ENCODE measurements at places on chromosomes 6 and 20.

GRCh38 chr6:167769408-167770190 is 57.1 kb upstream of the AFDN start:
- no peak for DNase-seq

- DNase-seq, result no peak
Observed at GRCh38 chr6:4380881-4381281, 245.5 kb upstream of the ECI2 start.

DNA sequence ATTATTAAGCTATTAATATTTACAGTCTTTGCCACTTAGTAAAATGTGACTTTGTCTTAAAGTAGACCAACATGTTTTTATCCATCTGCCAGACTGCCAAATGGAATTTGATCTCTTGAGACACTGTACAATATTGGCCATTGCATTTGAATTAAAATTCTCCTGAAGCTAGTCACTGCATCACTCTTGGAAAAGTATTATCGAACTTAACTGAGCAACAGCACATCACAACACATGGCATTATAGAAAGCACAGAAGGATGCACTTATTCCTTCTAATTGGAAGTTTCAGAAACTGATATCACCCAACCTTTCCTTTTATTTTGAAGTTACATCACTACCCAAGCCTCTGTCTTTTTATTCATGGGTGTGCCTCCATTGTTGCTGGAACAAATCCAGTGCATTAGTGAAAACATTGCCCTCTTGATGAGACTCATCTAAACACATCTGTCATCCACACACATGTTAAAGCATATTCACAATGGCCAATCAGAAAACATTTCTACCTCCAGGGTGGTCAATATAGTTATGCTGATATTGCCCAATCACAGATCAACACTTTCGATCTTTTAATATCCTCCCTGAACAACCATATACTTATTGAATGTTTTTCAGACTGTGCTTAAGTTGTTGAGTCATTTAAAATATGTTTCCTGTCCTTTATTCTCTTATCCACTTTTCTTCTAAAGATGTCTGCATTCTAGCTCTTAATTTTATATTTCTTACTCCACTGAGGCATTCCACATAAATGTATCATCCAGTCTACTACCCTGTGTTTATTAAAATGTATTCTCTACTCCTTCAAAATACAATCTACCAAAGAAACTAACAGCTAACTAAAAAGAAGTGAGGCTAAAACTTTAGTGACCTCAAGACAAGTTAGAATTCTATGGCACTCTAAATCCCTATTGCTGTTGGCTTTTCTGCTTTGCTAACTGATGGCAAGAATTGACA is 535.0 kb downstream of the RFPL4B start:
- peak; percentile 23 for DNase-seq

GRCh38 chr6:70310063-70310694 is 7.3 kb upstream of the COL9A1 start:
- DNase-seq, result peak; percentile 55

DNA sequence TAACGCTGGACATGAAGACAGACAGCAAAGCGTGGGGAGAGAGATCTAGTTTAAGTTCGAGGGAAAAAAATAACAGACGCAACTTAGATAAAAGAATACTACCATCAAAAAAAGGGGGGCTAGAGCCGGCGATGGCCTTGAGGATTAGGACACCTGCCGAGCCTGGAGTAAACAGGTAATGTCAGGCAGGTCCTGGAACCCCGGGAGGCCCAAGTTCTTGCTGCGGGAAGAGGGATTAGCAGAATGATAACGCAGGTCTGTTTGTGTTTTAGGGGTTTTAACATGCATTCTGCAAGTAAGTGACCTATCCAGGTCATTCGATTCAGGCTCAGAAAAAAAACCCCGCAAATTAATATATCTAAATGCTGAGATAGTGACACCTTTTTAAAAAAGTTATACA is 754 bp upstream of the TMEM170B start:
- DNase-seq, result no peak

DNA sequence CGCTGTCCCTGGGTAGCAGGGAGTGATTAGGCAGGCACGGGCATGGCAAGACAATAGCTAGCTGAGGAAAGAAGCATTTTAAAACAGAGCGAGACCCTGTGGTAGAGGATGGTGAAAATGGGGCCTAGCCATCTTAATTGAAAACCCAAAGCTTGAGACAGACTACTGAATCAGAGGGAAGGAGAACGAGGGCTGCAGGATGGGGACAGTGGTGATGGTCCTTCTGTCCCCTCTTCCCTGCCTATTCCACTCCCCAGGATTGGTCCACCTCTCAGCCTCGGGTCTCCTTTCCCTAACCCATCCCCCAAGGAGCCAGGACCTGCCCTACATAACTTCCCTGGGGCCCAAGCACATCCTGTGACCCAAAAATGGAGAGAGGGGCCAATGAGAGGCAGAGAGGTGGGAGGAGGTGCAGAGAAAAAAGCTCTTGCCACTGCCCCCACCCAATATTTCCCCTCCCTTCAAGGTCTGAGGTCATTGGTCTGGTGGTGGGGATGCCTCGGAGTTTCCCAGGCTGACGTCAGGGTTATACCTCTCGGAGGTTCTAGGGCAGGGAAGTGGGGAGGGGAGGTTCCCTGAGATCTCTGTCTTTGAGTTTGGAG is 884 bp upstream of the CUTA start:
- no peak for DNase-seq

DNA sequence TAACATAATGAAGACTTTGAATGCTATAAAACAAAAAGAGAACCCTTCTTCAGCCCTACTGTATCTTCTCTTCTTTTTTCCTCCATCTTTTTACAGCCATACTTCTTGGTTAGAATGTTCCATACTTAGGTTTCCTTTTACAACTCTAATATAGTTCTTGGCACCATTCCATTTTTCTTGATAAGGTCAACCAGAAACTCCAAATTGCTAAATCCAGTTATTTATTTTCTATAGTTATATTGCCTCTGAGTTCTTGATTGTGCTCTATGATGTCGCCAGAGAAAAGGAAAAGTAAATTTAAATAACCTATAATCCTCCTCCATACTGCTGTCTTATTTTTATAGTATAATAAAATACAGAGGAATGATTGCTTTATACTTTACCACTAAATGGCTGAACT is 26.7 kb upstream of the COL10A1 start:
- DNase-seq, result no peak

GRCh38 chr20:45704969-45705637 is at the start of gene WFDC10B:
WFDC10B (minus strand) TSS chr20:45705019; CDS start chr20:45685992, 19,027 bp downstream.
- DNase-seq, result no peak

DNA sequence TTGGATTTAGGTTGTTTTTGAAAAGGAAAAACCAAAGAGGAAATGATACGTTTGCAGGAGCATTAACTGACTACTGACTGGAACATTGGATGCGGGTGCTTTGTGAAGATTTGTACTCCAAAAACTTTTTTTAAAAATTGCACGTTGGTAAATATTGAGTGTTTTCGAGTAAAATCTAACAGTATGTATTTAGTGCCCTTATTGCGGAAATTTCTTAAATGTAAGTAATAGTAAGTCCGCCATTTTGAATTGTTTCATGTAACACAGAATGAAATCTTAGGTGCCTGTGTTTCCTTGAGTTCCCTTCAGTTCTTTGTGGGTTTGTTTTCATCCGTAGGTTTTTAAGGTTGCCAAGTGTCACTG is 15.2 kb upstream of the LIN28B start:
- DNase-seq, result no peak

GRCh38 chr6:41680182-41680965 is 42.1 kb downstream of the MDFI start:
- DNase-seq, result no peak

DNA sequence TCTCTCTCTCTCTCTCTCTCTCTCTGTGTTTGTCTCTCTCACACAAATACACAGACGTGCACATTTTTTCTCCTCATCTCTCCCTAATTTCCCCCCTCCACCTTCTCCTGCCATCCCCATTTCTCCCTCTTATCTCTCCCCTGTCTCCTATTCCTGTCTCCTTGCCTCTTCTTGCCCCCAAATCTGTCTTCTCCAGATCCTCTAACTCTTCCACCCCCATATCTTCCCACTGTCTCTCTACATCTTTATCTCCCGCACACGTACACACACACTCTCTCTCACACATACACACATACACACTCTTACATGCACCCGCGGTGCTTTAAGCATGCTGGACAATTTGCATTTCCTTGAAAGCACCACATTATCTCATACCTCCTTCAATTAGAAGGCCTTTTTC is 15.9 kb downstream of the KIZ start:
- DNase-seq, result no peak

- DNase-seq, result no peak
Observed at GRCh38 chr6:144343701-144344428, 58.7 kb downstream of the UTRN start.

GRCh38 chr20:50015993-50016770 is 33.4 kb downstream of the SNAI1 start:
- DNase-seq, result no peak

DNA sequence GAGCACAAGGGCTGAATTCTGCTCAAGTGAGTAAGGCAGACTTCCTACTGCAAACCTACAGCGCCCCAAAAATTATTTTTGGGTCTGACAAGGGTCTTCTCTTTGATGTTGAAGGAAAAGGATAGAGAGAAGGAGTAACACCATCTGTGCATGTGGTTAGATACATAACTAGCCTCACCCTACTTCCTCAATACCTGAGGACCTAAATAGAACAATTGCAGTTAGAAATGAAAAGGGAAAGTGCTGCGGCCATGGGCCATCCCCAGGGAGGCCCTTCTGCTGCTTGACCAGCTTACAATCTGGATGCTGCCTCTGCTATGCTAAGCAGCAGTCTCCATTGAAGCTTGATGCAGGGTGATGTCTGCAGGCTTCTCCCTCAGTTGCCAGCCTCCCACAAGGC is 63.2 kb upstream of the ARMH2 start:
- no peak for DNase-seq

- no peak for DNase-seq
Observed at GRCh38 chr6:66926060-66926459, 1219.0 kb upstream of the EYS start.

GRCh38 chr6:100845676-100846075 is 35.5 kb downstream of the ASCC3 start:
- no peak for DNase-seq

GRCh38 chr20:44690781-44691423 is 24.3 kb upstream of the CCN5 start:
- no peak for DNase-seq

DNA sequence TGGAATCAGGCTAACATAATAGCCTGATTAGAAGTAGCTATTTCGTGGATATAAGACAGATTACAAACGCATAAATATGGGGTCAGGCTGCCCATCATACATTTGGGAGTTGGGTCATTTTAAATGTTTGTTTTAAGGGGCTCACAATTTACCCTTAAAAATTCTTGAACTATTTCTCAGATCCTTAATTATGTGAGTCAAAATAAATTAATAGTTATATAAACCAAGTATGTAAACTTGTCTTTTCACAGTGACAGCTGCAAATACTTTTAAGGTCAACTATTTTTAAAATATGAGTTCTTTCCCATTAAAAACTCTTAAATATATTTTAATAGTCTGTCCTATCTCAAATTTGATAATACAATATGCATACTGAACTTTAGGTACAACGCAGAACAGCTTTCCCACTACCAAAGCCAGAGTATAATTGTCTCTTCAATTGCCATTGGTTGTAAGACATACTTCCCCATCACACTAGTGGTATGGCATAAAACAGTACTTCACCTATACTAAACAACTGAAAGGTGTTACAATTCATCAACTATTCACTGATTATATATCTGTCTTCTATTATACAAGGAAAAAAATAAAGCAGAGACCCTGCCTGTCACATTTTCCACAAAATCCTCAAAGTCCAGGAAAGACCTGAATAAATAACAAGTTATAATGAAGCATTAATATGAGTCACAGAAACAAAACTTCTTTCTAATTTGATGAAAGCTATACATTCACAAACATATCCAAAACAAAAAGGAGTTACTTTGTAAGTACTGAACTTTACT is 80.8 kb upstream of the COL21A1 start:
- no peak for DNase-seq

GRCh38 chr6:92608751-92609150 is 810.6 kb downstream of the EPHA7 start:
- no peak for DNase-seq

DNA sequence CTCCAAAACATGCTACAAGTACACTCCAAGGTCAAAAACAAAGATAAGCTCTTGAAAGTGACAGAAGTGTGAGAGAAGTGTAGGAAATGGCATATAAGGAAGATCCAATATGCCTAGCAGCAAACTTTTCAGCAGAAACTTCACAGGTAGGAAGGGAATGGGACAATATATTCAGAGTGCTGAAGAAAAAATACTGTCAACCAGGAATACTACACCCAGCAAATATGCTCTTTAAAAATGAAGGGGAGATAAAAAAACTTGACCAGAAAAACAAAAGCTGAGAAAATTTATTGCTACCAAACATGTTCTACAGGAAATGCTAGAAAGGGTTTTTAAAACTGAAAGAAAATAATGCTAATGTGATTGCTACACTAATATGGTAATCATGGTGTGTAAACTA is 46.2 kb downstream of the THBS2 start:
- DNase-seq, result no peak

DNA sequence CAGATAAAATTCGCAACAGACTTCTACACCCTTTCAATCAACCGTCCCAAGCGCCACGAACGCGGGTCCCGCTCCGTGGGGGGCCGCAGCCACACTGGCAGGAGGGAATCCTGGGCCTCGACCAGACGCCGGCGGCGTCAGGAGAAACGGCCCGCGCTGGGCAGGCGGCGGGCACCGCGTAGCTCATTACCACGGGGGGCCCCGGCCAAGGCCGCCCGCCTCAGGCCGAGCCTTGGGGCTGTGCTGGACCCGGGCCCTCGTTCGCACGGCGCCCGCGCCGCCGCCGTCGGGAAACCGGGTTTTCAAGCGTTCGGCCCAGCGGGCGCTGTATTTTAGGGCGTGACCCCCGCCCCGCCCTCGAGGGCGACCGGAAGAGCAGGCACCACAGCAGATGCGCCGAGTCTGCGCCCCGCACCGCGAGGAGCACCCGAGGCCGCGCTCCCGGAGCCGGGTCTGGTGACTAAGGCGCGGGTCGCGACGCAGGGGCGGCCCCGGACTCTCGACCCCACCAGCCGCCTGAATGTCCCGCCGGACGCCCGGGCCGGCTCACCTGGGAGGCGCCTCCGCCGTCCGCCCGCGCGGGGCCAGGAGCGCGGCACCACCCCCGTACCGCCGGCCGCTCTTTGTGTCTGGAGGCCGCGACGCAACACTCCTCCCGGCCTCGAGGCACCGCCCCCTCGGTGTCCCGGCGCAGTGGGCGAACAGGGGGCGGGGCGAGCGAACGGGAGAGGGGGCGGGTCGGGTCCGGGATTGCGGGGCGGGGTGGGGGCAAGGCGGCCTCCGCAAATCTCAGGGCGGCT is at the start of gene NINL:
NINL (minus strand) TSS at position 627 of the 800 bp plus-strand sequence. CDS start 58,944 bp downstream, outside the sequence.
- DNase-seq, result no peak

DNA sequence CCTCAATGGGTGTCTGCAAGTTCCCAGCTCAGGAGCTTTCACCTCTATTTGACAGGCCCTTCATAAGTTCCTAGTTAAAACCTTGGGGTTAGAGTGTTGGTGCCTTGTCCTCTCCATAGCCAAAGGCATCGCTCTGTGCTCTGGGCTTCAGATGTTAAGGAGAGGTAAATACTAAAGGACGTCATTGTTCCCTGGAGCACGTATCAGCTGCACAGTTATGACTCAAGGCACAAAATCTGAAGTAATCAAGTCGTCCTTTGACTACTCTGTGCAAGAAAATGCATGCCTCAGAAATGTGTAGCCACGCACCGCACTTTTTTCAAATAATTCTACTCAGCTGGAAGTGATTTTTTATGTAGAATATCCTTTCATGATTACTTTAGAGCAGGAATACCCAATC is 240.8 kb upstream of the QKI start:
- no peak for DNase-seq
